D721Med (cell line): ENCODE measurements at places on chromosomes 7 and 10.

- no peak for DNase-seq
Measured at GRCh38 chr7:20395104-20395503, 64.4 kb downstream of the ITGB8 start.

GRCh38 chr7:70725448-70725847 lies 406.5 kb upstream of the GALNT17 start:
- no peak for DNase-seq

DNA sequence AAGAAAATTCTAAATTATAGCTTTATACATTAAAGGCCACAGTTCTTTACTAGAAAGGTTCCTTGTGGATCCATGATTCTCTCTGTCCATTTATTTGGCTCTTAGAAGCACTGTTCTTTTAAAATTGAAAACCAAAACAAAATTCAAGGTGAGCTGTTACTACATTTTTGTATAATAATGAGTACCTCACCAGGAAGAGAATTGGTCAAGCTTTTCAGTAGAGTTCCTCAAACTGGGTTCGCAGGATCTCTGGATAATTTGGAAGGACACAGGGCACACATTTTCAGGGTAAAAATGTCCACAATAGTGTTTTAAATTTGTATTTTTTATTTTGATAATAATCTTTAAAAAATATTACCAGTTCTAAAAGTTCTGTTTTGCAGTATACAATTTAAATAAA lies 93.0 kb downstream of the PPP1R3A start:
- no peak for DNase-seq

- DNase-seq, result no peak
Measured at GRCh38 chr7:88204525-88205110, 15.2 kb downstream of the SRI start.

- DNase-seq, result no peak
Measured at GRCh38 chr7:8284606-8285005, 22.6 kb upstream of the ICA1 start.

- no peak for DNase-seq
Measured at GRCh38 chr7:111600091-111600490, 37.8 kb upstream of the IMMP2L start.

DNA sequence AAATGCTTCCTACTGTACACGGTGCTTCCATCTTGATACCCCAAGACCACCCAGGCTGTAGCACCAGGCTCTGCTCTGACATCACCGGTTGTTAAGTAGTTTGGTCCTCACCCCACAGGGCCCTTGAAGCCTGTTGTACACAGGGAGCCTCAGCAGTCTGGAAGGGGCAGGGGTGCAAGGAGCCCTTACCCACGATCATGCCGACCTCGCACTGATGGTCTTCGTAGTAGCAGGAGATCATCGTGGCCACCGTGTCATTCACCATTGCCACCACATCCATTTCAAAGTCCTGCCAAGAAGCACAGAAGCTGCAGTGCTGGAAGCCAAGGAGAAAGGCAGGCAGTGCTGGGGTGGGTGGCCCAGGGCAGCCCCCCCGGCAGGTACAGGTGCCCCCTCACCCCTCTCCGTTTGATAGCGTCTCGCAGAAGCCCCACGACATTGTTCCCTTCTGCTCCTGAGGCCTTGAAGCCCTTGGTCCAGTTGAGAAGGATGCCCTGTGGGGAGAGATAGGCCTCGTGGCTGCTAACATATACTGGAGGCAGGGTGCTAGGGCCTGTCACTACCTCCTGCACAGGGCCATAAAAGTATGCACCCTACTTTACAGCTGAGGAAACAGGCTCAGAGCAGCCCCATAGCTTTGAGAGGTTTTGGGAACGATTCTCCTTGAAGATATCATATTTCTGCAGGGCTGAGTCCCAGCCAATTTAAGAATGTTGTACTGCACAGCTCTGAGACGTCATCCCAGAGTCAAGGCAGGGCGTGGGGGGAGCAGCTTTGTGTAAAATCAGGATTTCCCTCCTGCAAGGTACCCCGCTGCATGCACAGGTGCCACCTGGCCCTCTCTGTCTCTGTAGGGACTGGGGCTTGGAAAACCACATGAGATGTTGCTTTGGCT lies 8.7 kb upstream of the MYL7 start:
- no peak for DNase-seq

GRCh38 chr10:6843481-6843881 lies 263.4 kb upstream of the PRKCQ start:
- DNase-seq, result no peak

DNA sequence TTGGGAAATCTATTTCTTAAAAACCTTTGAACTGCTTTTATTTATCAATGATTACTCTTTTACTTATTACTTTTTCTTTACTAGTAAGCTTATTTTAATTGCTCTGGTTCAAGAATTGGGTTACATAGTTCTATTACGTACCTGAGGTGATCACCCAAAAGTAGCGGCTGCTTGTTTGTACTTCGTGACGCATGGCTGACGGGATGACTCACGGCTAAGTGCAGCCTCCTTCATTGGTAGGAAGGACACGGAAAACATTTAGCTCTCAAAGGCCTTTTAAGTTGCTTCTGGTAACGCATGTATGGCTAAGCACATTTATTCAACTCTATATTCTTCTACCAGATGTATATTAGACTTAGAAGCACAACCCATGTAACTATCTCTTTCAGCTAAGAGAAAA lies 285.8 kb upstream of the SP4 start:
- no peak for DNase-seq

DNA sequence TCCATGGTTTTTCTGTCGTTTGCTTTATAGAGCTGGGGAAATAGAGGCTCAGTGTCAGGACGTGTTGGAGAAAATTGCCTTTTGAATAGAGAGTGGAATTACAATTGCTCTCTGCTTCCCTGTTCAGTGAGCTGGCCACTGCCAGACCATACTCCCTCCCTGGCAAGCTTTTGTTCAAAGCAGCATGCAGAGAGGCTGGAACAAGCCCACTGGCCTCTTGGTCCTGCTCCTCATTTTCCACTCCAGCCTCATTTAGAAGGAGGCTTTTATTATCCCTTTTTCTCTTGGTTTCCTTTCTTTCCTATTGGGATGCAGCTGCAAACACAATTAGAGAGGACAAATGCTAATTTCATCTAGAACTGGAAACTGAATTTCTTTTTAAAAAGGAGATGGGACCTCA lies 302.2 kb upstream of the PODXL start:
- no peak for DNase-seq

GRCh38 chr7:11847336-11847735 lies 15.3 kb upstream of the THSD7A start:
- no peak for DNase-seq

GRCh38 chr10:84163996-84164395 lies 9.6 kb upstream of the GPR15LG start:
- no peak for DNase-seq

- no peak for DNase-seq
Measured at GRCh38 chr10:59060852-59061251, 115.6 kb upstream of the PHYHIPL start.

GRCh38 chr10:93379731-93380575 lies 102.2 kb downstream of the MYOF start:
- no peak for DNase-seq

GRCh38 chr7:75928568-75928914 lies 13.6 kb downstream of the POR start:
- DNase-seq, result no peak

- no peak for DNase-seq
Measured at GRCh38 chr7:140667476-140667875, 5.3 kb upstream of the ADCK2 start.

- DNase-seq, result no peak
Measured at GRCh38 chr10:3740157-3740871, 44.7 kb downstream of the KLF6 start.

DNA sequence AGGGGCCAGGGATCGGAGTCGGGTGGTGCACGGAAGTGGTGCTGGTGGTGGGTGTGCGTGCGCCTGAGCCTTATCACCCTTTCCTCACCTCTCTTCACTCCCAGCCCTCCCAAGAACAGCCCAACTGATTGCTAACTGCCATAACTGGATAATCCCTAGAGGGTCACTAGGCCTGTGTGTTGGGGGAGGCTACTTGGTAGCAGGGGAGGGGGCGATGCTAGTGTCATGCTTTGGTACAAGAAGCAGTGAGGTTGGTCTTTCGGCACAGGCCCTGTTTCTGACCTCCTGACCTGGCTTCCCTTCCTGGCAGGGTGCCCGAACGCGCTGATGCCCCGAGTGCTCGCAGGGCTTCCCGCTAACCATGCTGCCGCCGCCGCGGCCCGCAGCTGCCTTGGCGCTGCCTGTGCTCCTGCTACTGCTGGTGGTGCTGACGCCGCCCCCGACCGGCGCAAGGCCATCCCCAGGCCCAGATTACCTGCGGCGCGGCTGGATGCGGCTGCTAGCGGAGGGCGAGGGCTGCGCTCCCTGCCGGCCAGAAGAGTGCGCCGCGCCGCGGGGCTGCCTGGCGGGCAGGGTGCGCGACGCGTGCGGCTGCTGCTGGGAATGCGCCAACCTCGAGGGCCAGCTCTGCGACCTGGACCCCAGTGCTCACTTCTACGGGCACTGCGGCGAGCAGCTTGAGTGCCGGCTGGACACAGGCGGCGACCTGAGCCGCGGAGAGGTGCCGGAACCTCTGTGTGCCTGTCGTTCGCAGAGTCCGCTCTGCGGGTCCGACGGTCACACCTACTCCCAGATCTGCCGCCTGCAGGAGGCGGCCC lies 652 bp downstream of the KAZALD1 start:
- no peak for DNase-seq

DNA sequence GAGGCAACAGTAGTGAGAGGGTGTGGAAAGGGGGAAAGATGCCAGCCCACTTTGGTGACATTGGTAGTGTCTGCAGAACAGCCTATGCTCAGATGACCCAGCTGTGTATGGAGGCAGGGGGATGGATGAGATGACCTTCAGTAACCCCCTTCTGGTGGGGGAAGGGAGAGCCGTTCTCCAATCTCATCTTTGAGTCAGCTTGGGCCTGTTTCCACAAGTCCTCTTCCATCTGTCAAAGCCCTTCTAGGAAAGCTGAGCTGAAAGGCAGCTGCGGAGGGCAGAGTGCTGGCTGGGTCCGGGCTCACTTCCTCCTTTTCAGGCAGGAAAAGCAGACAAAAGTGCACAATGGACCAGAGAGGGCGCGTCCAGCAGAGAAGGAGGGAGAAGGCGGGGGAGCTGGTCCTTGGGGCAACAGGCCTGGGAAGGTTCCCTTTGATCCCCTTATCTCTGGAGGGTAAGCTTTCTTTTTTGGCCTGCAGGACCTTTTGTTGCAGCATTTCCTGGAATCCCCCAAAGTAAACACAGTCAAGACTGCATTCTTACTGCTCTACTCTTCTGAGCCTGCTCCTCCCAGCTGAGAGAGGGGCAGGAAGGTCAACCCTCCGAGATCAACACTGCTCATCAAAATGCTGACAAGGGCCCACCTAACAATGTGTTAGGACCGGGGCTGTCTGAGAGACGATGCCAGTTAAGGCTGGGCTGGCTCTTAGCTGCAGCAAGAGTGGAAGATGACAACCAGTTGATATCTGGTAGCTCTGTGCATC lies 1.2 kb upstream of the LRMDA start:
- no peak for DNase-seq
